ENCODE measurements at places on chromosomes 16 and 17. TPM values are rescaled to one million over a fixed set of nuclear protein-coding genes. Genes with fewer than 3 reads are reported as not detected.
A peak's percentile ranks its signal among the peaks of the same experiment; 100 is the strongest.

The CCL17 gene
- 1.0 TPM for total RNA-seq

- no peaks in the 10 kb centered on the region for H3K36me3 ChIP-seq
- peak overlapping the region; percentile 58 for H3K4me3 ChIP-seq
- DNase-seq = no peak
- no peaks in the 10 kb centered on the region for H3K27me3 ChIP-seq
Observed at GRCh38 chr16:15435216-15435864, 952 bp downstream of the BMERB1 start.

DNA sequence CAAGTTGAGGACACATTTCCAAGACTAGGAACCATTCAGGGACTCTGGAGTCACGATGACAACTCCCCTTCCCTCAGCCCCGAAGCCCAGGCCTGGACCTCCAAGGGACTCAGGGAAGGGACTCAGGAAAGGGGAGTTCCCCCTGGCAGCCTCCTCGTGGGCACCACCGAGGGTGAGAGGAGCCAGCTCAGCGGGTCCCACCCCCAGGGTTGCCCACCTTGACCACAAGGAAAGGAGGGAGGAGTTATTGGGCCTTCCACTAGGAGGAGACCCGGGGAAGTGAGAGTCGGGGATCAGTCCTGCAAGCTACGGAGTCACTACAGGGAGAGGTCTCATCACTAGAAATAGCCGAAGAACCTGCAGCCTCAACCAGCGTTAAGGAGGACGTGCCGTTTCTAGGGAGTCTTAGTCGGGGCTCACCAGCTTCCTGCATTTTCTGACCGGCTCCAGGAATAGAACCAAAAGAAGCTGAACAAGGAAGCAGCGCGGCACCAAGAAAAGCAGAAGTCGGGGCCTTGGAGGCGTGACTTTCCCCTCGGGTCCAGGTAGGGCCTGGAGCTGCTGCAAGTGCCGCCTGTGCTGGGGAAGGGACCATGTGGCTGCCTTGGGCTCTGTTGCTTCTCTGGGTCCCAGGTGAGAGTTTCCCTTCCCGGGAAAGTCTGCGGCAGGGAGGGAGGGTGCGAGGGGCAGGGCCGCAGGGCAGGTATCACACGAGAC is at the start of gene CD300A:
CD300A (plus strand) TSS at position 524 of the 717 bp plus-strand sequence; CDS start at position 594, 70 bp downstream.
- peaks cover 29% of the 10 kb centered on the region for H3K27me3 ChIP-seq
- no peaks in the 10 kb centered on the region for H3K36me3 ChIP-seq
- H3K4me3 ChIP-seq = peak within 1 kb of the TSS; percentile 52
- DNase-seq = peak; percentile 67

The PCGF2 gene
- 21.9 TPM for total RNA-seq

DNA sequence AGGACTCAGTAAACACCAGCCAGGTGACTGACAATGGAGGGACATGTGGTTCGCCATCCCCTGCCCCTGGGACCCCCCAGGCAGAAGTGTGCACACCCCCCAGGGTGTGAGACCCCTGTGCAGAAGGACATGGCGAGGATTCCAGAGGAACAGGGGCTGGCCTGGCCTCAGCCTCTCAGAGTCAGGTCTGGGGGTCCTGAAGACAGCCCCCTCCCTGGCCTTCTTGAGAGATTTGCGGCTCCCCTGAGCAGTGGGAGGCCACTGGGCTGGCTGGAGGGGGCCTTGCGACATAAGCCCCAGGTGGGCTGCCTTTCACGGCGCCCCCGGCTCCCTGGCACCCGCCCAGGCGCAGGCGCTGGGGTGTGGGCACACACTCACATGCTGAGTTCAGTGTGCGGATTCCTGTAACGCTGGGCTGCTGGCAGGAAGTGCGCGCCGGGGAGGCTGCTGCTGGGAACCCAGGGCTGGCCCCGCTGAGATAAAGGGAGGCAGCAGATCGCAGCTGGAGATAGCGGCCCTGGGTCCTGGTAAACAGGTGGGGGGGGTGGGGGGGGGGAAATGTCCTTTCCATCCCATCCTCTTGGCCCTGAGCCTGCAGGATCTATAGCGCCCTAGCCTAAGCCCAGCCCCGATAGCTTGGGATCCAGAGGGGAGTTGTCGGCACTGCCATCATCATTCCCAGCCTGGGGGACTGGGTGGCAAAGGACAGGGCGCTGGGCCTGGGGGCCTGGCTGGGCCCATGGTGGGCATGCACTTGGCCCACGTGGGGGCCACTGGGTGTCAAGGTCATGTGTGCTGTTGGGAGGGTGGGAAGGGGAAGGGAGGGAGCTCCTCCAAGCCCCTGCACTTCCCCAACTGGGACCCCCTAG is 27.1 kb downstream of the TMEM235 start:
- H3K4me1 ChIP-seq = peaks cover 44% of the 10 kb centered on the region
- DNase-seq = peak; percentile 85
- H3K27me3 ChIP-seq = no peaks in the 10 kb centered on the region

The CCL13 gene
- total RNA-seq = 2.5 TPM

DNA sequence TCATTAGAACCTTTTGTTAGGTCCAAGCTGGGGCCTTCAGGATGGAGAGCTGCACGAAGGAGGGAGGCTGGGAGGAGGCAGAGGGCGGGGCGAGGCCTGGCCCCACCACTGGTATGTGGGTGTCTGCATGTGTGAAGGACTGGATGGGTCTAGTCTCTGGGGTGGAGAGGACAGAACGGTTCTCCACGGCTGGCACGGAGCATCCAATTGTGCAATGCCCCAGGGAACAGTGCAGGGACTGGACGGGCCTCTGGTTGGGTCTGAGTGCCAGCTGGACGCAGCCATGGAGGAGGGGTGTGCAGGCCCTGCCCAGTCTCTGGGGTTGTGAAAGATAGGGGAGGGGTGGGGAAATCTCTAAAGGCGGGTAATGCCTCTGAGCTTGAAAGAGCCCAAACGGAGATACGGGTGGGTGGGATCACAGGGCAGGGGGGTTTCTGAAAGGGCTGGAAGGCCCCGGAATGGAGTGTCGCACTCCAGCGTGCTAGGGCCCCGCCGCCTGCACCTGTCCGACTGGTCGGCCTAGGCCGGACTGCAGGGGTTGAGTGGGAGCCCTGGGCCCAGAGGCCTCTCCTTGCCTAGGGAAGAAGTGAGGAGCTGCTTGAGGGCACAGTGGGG is 1.6 kb downstream of the PPL start:
- H3K27ac ChIP-seq = peak overlapping the region; percentile 61
- H3K4me1 ChIP-seq = peaks cover 14% of the 10 kb centered on the region
- H3K4me3 ChIP-seq = peak overlapping the region; percentile 62

The ASGR1 gene
- not detected for total RNA-seq

The KRTAP17-1 gene
- total RNA-seq = not detected

DNA sequence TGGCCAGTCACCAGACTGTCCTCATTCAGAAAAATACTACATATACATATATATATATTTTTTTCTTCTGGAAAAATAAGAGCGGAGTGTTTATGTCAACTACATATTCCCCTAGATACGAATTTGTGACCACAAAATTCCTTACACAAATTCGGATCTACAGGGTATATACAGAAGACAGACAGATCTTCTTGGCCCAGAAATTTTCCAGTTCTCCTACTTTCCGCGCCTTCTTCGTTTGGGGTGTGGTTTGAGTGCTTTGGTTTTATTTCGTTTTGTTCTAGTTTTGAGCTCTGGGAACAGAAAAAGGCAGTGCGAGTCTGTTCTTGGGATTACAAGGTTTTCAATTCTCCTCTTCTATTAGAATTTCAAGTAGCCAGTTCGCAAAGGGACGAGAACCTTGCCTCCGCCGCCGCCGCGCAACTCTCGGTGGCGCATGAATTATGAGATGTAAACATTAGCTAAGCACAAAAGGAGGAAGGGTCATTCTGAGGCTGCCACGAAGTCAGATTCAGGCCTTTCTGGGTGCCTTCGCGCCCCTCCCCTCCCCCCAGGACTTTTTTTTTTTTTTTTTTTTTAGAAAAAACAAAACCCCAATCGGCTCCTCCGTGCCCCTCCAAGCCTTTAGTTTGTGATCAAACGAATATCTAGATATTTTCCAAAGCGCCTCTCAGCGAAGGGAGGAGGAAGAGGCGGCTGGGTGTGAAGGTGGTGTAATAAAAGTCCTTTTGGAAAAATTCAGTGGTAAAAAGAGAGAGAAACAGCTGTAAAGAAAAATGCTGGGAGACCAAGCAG is 1.8 kb upstream of the HOXB4 start:
- H3K27ac ChIP-seq = peak overlapping the region; percentile 65
- H3K4me3 ChIP-seq = no peak overlapping the region
- peaks cover 96% of the 10 kb centered on the region for H3K27me3 ChIP-seq
- no peak for DNase-seq
- no peaks in the 10 kb centered on the region for H3K36me3 ChIP-seq

GRCh38 chr17:71200597-71200996 is 920.2 kb upstream of the SOX9 start:
- no peak for DNase-seq
- no peak overlapping the region for H3K4me3 ChIP-seq
- H3K36me3 ChIP-seq = no peaks in the 10 kb centered on the region
- H3K27ac ChIP-seq = no peak overlapping the region
- H3K4me1 ChIP-seq = no peaks in the 10 kb centered on the region
- H3K27me3 ChIP-seq = no peaks in the 10 kb centered on the region

DNA sequence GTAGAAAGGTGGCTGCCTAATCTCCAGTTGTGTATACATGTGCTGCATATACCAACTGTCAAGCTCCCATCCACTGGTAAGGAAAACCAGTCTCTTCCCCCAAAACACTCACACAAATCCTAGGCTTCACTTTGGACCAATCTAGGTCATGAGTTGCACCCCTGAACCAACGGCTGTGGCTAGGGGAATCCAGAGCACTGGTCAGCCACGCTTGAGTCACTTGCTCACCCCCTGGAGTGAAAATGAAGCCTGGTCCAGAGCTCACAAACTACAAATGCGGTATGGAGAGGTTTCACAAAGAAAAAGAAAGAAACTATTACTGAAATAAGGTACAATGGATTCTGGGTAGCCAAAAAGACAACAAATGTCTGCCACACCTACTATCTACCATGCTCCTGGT is 66.1 kb upstream of the NLK start:
- no peaks in the 10 kb centered on the region for H3K36me3 ChIP-seq

DNA sequence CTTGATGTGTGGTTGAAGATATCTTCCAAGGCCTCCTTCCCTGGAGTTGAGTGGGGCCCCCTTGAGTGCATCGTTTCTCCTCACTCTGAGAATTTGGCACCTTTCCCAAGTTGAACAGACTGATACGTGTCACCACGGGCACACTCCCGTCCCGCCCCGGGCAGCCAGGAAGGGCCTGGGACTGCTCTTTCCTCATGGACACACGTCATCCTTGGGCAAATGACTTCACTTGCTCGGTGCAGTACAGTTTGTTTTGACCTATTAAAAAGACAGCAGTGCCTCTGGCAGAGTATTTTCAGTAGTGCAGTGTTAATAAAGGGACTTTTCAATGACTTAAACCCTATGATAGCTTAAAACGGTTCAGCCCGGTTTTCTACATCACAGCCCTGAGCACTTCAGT is 59.9 kb downstream of the SEC14L1 start:
- no peak overlapping the region for H3K4me3 ChIP-seq
- DNase-seq = no peak
- no peaks in the 10 kb centered on the region for H3K4me1 ChIP-seq
- peak overlapping the region; percentile 69 for H3K27ac ChIP-seq

- DNase-seq = no peak
- no peaks in the 10 kb centered on the region for H3K27me3 ChIP-seq
- no peak overlapping the region for H3K4me3 ChIP-seq
- H3K36me3 ChIP-seq = no peaks in the 10 kb centered on the region
Observed at GRCh38 chr16:9780831-9781230, 401.4 kb downstream of the GRIN2A start.

The ADAD2 gene
- 0.21 TPM for total RNA-seq

- H3K27ac ChIP-seq = no peak overlapping the region
- no peak for DNase-seq
- peaks cover 11% of the 10 kb centered on the region for H3K27me3 ChIP-seq
- no peaks in the 10 kb centered on the region for H3K36me3 ChIP-seq
- H3K4me1 ChIP-seq = peaks cover 7% of the 10 kb centered on the region
Observed at GRCh38 chr17:58760248-58760647, 4.6 kb downstream of the PPM1E start.

The OR2C1 gene
- total RNA-seq = not detected

All from heart left ventricle (tissue), 16 donors.